ENCODE measurements at places on chromosomes 13 and 19. TPM values are rescaled to one million over a fixed set of nuclear protein-coding genes. Genes with fewer than 3 reads are reported as not detected.

DNA sequence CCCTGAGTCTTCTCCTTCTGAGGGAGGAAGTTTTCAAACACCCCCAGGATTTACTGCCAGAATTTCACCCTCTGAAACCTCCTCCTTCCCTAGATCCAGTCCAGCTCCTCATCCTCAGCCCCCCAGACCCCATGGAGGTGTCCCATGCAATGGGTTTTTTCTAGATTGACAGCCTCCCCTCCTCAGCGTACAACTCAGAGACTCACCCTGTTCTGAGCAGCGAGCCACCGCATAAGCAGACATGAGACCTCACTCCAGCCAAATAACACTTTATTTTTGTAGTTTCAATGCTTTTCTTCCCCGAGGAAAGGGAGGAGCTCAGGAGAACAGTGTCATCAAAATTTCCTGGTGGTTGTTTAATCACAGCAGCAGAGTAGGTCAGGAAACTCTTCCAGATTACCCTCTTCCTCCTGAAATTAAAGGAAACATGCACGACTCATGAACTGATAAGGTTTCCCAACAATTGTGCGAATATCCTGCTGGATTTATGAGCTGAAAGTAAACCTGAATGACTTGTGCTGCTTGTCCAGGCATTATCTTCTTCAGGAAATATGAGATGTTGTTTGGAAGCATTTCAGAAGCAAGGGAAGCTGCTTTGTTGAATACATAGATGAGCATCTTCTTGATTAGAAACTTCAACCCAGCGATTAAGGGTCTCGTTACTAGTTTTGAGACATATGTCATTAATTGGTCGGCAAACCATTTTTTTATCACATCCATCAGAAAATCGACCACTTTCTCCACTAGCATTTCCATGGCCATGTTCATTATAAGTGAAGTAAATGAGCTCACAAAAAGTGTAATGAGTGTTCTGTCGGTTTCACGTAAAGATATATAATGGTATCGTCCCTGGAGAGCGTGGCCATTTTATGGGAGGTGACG is 36.2 kb downstream of the ERICH4 start:
- DNase-seq = no peak

ZFP14 gene
- 1.5 TPM for total RNA-seq

DNA sequence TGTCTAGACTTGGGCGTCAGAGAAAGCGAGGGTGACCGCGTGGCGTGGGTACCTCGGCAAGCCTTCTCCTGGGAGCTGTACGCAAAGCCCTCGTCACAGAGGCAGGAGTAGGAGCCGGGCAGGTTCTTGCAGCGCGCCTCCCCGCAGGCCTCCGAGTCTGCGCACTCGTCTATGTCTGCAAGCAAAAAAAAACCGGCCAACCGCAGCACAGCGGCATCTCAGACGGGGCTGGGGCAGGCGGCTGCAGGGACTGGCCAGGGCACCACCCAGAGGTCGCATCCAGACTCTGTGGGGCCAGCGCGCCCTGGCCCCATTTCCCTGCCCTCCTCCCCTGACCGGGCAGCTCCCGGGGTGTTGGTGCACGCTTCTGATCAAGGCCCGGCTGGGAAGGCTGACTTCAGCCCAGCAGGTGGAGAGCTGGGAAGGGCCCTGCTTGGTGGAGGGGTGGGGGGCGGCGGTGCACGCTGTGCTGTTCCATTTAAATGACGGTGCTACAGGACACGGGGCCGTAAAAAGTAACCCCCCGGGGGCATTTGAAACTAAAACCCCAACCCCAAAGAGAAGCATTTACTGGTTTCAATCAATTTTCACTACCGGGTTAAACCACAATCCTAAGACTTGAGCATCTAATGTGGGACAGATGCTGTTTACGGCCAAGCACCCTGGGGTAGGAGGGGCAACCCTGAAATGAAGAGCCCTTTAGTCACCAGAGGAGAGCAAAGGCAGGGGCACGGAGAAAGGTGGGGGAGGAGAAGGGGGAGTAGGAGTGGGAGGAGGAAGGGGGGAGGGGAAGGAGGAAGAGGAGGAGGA is 28.2 kb downstream of the GAS6 start:
- no peak for DNase-seq

SLC25A42 gene
- total RNA-seq = 3.1 TPM
